ENCODE measurements at places on chromosomes 13 and 19.

- DNase-seq, result no peak
These were observed 2.7 kb downstream of the SPINT2 start for GRCh38 chr19:38266981-38267597.

DNA sequence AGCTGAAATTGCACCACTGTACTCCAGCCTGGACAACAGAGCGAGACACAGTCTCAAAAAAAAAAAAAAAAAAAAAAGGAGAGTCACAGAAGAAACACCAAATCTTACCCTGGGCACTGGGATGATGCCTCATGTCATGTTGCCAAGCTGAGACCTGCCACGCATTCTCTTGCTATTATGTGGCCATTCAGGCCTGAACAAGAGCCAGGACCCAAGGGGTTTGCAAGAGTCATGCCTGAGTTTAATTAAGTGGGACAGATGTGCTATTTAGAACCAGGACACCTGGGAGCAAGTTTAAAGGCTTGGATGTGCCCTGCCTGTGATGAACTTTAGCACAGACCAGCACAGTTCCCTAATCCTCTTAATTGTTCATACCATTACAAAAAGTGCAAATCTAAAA is 9.8 kb downstream of the PNMA8A start:
- DNase-seq, result peak; percentile 39

DNA sequence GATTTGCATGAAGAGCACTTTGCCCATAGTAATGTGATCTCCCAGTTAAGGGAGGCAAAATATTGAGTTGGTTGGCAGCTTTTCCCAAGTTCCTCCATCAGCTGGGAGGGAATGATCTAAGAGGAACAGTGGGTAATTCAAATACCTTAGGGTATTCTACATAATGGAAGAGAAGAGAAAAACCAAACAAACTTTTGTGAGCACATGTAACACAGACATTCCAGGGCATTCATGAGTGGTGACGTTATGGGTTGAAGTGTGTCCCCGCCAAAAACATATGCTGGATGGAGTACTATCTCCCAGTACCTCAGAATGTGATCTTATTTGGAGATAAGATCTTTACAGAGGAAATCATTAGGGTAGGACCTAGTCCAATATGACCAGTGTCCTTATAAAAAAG is 220.1 kb downstream of the FOXO1 start:
- DNase-seq, result no peak

DNA sequence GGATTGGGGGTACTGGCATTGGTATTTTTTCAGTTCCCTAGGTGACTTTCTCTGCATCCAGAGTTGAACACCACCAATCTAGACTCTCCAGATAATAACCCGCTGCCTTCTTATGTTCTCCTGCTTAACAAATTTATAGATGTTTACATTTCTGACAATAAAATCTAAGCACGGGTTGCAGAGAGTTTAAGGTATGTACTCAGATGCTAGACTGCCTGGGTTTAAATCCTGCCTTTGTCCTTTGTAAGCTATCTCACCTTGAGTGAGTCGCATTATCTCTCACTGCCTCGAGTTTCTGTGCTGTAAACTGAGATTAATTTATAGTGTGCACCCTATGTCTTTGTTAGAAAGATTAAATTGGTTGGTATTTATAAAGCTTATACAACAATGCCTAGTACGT is 131.4 kb upstream of the ARGLU1 start:
- no peak for DNase-seq

DNA sequence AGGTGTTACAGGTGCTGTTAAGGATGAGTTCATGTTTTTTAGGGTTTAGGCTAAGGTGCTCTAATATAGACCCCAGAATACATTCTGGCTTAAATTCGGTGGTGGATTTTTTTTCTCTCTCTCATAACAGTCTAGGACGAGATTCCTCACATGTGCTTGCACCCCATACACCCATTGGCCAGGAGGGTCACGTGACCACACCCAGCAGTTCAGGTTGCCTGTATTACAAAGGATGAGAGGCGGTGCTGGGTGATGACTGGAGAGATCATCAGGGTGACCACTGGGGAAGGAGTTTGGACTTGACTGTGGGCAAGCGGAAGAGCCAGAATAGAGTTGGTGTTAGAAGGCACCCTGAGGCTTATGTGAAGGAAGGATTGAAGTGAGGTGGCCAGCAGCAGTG is 27.7 kb downstream of the PPP2R1A start:
- DNase-seq, result no peak

GRCh38 chr13:20972731-20973130 is 70.2 kb upstream of the XPO4 start:
- no peak for DNase-seq

- DNase-seq, result no peak
These were observed 509.0 kb upstream of the MIR17HG start for GRCh38 chr13:90838317-90838960.

GRCh38 chr13:113551081-113552000 is 33.2 kb upstream of the TFDP1 start:
- DNase-seq, result no peak

- DNase-seq, result peak; percentile 80
These were observed 217.9 kb upstream of the SLITRK5 start for GRCh38 chr13:87453244-87453643.

DNA sequence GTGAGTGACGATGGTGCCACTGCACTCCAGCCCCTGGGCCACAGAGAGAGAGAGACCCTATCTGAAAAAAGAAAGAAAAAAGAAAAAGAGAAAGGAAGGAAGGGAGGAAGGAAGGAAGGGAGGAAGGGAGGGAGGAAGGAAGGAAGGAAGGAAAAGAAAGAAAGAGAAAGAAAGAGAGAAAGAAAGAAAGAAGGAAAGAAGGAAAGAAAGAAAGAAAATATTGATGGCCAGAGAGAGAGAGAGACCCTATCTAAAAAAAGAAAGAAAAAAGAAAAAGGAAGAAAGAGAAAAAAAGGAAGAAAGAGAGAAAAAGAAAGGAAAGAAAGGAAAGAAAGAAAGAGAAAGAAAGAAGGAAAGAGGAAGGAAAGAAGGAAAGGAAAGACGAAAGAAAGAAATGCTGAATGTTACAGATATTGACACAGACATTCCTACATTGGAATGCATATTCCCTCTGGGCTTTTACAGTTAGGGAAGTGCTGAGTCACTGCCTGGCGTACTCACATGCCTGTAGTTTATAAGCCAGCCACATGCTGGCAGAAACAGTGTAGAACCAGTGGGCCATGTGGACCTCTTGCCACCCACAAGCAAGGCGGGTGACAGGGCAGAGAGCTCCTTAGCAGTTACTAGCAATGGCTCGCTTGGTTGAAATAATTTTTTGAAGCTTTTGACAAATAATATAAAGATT is 34.6 kb upstream of the SLC46A3 start:
- DNase-seq, result no peak

GRCh38 chr19:38185562-38185961 is 38.5 kb downstream of the DPF1 start:
- no peak for DNase-seq

- DNase-seq, result no peak
These were observed 5.9 kb downstream of the B3GNT8 start for GRCh38 chr19:41421314-41421713.
